Cortex of kidney (tissue), 1 donor: ENCODE measurements at places on chromosomes 7 and 10.

DNA sequence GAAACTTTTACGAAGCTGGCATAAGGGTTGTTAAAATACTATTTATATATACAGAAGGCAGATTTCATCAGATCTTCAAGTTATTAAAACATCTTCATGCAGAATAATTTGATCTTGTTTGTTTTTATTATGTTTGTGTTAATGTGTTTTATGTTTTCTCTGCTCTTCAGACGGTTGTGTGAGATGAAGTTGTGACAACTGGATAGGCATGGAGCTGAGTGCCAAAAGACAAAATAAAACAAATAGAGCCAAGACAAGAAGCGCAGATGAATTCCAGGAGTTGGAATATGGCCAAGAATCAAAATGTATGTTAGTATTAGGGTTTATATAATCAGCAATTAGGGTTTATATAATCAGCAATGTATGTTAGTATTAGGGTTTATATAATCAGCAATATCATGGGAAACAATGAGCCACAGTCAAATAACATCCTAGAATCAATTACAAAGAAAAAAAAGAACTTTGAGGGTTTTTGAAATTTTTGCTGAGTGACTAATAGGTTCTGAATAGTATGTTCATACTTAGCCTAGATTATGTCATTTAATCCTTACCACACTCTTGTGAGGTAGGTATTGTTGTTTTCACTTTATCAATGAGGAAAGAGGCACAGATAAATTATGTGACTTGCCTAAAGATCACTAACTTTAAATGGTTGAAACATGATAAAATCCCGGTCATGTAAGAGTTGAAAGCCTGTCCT lies 488.0 kb upstream of the STEAP1 start:
- no peak for DNase-seq

- no peak for DNase-seq
These were observed 130.9 kb upstream of the PRR15 start for GRCh38 chr7:29432721-29433120.

DNA sequence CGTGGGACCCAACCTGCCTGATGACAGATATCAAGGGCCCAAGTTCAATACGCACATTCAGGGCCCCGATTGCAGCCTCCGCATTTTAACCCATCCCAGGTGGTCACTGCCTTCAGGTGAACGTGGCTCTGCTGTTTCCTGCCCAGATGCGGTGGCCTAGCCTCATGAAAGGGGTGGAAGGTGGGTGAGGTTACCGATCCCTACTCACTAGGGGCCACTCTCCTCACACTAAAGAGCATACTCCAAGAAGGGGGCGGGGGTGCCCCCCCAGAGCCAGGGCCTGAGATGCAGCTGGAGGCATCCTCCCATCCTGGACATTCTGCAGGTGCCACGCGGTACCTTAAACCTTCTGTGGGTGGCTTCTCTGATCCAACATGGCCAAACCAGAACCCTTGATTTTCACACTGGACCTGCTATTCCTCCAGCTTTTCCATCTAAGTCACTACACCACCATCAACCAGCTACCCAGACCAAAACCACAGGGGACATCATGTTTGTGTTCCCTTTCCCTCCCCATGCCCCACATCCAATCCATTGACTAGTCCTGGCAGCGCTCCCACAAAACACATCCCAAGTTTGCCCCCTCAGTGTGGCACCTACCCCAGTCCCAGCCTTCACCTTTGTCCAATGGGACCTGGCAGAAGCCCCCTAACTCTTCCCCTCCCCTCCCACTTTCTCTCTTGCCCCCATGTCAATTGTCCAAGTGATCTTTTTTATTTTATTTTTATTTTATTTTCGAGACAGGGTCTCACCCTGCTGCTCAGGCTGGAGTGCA lies 30.0 kb downstream of the PRLHR start:
- no peak for DNase-seq

DNA sequence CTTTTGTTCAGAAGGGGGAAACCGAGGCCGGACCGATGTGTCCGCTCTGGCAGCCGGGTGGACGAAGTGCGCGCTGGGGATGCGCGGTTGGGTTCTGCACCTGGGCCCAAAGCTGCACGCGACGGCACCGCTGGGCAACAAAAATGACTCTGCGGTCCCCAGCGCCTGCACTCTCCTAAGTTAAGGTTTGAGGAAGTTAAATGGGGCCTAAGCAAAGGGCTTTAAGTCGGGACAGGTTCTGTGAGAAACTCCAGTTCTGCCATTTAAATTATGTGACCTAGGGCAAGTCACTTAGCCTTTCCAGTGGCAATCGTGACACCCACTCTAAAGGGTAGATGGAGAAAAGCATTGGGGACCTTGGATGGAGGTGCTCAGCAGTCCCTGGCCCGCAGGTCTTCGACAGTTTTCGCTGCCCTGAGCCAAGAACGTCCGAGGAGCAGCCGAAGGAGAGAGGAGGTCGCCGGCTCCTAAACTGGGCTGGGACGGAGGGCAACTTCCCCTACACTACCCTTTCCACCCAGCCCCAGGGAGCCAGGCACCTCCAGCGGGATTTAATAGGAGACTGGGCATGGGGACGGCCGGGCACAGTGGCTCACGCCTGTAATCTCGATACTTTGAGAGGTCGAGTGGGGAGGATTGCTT lies 534 bp upstream of the ACBD5 start:
- no peak for DNase-seq

- no peak for DNase-seq
These were observed 257.9 kb downstream of the PTPRN2 start for GRCh38 chr7:158329686-158330085.

- no peak for DNase-seq
These were observed 206.3 kb downstream of the NXPH1 start for GRCh38 chr7:8639668-8640067.

DNA sequence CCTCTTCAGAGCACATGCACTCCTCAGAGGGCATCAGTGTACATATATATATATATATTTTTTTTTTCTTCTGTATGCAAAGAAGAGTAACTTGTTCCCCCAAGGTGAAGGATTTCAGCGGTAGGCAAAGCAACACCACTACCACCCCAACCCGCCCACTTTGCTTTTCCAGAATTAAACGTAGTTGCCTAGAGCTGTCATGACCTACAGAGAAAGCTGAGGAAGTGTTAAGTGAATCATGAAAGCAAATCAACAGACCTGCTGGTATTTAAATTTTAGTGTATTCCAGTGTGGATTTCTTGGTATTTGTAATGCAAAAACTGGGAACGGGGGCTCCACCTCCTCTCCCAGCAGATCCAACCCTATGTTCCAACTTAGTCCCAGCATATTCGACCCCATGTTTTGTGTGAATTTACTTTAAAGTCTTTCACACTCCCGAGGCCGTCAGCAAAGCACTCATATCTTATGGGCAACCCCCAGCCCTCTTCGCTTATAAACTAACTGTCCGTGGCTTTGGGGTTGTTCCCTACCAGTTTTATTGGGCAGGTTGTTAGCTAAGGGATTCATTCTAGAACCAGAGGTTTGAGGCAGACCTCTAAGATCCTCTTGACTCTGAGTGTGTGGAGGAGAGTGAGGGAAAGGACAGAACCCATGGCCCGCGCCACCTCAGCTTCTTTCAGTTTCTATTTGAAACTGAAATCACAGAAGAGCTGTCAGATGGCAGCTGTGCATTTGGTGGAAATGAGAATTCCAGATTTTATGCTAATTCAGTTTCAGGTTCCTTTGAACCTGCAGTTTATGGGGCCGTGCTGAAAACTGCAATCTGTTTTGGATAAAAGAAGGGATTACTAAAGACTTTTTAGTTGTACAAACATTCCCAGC lies 450.2 kb upstream of the GALNT17 start:
- no peak for DNase-seq

GRCh38 chr7:51965454-51965853 lies 648.8 kb upstream of the COBL start:
- DNase-seq = no peak

DNA sequence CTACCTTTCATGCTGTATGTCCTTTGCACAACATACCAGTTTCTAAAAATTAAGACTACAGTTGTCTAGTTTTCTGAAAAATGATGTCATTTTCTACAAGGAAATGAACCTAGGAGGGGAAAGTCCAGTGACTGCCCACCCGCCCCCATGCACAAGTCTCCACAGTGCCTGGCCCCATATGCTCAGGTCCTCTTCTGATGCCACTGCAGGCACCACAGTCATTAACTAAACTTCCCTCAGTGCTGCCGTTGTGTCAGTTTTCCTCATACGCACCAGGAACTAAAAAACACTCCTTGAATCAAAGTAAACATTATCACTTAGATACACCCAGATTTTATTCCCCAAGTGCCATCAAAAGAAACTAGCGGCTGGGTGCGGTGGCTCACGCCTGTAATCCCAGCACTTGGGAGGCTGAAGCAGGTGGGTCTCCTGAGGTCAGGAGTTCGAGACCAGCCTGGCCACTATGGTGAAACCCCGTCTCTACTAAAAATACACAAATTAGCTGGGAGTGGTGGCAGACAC lies 6.9 kb upstream of the TNS3 start:
- DNase-seq = no peak

GRCh38 chr10:114825513-114826253 lies 4.1 kb downstream of the FHIP2A start:
- no peak for DNase-seq

DNA sequence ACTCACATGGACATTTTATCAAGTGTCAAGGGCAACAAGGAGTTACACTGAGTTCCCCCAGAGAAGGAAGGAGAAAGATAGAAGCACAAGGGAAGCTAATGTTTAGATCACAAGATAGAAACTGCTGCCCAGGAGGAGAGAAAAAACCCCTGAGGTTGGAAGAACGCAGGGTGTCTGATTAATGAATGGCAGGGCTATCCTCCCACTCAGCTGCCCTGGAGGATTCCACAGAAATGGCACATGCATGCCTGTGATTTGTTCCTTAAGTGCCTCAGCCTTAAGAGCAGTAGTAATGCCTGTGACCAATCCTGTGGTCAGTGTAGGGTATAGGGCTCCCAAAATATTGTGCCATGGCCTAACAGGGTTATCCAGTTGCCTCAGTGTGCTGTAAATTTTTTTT lies 20.2 kb downstream of the DNAJB9 start:
- DNase-seq = no peak

DNA sequence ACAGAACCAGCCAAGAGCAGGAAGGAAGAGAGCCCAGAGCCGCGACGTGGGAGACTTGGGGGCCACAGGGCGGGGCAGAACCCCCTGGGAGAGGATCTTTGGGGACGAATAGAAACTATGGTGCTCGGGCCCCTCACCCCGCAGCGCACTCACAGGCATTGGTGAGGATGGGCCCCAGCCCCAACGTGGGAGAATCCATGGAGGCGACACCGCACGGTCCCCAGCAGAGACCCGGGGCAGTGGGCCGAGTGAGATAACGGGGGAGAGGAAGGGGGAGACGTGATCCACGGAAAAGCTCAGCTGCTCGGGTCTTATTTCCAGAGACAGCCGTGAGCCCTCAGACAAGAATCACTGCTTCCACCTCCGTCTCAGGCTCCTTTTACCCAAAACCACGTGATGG lies 222.4 kb downstream of the TCERG1L start:
- DNase-seq = no peak

GRCh38 chr7:29095631-29096445 lies 50.5 kb downstream of the CPVL start:
- DNase-seq = no peak

DNA sequence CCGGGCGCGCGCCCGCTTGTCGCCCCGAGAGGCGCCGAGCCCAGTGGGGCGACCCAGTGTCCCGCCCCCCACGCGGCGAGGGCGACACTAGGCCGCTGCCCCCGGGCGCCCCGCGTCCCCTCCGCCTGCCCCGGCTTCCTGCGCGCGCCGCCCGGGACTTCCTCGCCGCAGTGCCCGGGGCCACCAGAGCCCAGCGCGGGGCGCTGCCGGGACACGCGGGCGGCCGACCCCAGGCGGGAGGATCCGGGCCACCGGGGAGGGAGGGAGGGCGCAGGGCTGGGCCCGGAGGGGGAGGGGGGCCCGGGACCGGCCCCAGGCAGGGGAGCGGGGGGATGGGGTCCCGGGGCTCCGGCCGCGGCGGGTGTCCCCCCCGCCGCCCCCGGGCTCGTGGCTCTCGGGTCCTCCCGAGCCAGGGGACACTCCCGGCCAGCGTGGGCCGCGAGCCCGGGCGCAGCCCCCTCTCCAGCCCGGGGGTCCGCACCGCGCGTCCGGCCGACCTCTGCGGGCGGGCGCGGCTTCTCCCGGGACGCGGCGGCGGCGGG lies 435 bp upstream of the PWWP2B start:
- DNase-seq = no peak

DNA sequence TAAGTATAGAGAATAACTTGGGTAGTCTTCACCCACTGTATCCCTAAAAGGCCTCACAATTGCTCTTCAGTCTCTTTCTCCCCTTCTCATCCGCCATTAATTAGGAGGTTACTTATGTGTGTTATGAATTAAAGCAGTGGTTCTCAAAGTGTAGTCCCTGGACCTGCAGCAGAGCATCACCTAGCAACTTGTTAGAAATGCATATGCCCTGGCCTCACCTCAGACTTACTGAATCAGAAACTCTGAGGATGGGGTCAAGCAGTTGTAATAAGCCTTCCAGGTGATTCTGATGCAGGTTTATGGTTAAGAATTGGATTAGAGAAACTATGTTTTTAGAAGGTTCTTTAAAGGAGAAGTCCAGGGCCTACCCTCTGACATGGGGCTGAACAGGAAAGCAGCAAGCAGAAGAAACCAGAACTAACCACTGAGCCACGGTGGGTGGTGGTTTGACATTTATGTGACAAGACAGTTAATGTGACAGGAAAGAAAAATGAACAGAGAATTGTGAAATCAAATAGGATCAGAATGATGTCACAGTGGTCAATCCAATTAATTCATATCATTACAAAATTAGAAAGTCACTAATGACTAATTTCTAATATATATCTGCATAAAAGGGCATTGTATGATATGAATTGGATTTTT lies 37.6 kb downstream of the ENTPD1 start:
- DNase-seq = no peak

GRCh38 chr10:18230794-18231193 lies 90.6 kb downstream of the CACNB2 start:
- no peak for DNase-seq
